Stimulated activated memory B cell treated with anti-CD40 and anti-IgM and Interleukin-4, amounts not matched to agents 10 μg/mL and 1 μg/mL and 100 μg/mL, for 72 hours (primary cell): ENCODE measurements at places on chromosomes 3 and 15.

DNA sequence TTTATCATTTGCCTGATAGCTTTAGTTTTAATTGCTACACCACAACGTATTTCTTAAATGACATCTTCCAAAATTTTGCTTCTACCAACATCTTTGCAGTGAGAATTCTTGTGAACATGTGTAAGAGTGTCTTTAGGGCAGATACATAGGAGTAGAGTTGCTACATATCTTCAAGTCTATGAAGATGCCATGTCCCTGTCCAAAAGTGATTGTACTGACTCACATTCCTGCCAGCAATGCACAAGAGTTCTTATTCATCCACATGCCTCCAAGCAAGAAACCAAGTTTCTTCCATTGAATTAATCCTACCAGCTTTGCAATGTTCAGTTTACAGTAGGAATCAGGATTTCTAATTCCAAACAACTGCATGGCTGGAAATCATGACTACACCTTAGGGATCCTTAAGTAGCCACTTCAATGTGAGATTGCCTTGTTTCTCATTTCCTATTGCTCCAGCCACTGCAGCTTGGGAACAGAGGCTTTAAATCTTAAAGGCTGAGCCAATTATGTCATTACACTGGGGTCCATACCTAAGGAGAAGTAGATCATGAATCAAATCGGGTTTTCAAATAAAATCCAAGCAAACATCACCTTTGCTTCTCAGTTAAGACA lies 44.5 kb downstream of the BCL2L10 start:
- ATAC-seq = no peak

GRCh38 chr3:104069114-104069513 lies 1297.6 kb upstream of the ALCAM start:
- ATAC-seq = no peak

DNA sequence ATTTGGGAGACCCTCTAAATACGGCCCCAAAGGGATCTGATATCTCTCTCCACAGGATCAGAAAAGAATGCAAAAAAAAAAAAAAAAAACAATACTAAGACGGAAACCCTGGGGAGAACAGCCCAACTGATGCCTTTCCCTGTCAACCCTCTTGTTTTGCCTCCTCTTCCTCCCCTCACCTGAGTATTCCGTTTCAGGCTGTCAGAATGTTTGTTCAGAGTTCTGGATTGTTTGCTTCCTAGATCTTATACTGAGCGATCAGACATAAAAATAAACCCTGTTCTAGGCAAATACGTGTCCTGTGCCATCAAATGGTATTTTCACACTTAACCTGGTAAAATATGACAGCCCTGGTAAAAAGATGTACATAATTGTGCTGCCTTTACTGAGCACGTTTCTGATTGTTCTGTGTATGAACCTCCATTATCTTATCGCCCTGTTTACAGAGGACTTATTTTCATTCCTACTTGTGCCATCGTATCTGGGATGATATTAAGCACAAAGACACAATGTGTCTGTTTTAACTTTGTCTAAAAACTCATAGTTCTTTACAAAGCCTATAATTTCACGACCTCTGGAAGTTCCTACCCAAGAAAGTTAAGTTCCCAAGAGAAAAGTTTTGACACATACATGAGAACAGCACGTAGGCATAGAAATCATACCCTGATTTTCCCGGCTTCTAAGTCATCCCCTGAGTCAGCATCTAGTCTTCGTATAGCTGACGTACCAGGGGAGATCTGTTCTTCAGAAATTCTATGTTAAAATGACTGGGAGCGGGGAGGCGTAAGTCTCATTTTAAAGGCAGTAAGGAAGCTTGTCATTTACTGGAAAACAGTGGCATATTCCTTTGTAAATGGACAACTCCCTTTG lies 856 bp downstream of the ZBTB38 start:
- no peak for ATAC-seq

- ATAC-seq = no peak
Observed at GRCh38 chr15:95814908-95815307, 515.6 kb upstream of the NR2F2 start.

GRCh38 chr15:77030048-77030927 lies 35.4 kb downstream of the PSTPIP1 start:
- ATAC-seq = no peak

GRCh38 chr3:65277798-65278197 lies 590.0 kb upstream of the ADAMTS9 start:
- no peak for ATAC-seq

DNA sequence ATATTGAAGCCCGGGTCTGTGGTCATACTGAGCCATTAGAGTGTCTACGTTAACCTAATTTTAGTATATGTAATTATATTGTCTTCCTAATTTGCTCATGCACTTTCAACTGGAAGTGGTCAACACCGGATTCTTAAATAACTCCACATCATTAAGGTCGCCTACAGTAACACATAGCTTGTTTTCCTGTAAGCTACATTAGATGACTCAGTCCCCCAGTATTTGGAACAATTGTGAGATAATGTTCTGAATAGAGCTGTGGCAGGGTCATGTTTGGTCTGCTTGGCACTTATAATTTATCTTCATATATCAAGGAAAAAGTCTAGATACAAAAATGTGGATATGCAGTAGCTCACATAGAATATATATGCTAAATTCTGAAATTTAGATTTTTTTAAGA lies 486.2 kb downstream of the IGSF11 start:
- ATAC-seq = no peak

- ATAC-seq = no peak
Observed at GRCh38 chr3:171876680-171877147, 33.6 kb downstream of the TMEM212 start.

GRCh38 chr3:150079029-150079739 lies 108.5 kb upstream of the PFN2 start:
- no peak for ATAC-seq

DNA sequence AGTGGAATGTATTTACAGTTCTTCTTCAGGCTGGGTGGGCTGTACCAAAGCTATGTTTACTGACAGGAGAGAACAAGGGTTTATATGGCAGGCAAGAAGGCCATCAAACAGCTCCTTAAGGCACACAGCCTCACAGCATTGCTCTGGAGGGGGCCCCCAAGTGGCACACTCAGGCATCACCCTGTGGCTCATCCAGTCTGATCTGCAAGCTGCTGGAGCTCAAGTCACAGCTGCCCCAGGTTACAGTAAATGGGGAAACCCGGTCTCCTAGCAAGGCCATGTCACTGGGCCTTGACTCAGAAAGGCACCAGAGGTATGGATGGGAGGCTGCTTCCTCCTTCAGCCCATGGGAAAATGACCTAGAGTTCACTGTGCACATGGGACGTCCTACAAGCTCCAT lies 67.5 kb downstream of the TFG start:
- peak; percentile 25 for ATAC-seq

- ATAC-seq = peak; percentile 91
Observed at GRCh38 chr3:9932843-9933560, 632 bp upstream of the CRELD1 start.

GRCh38 chr15:30038667-30039523 lies 43.9 kb upstream of the GOLGA8J start:
- ATAC-seq = no peak

DNA sequence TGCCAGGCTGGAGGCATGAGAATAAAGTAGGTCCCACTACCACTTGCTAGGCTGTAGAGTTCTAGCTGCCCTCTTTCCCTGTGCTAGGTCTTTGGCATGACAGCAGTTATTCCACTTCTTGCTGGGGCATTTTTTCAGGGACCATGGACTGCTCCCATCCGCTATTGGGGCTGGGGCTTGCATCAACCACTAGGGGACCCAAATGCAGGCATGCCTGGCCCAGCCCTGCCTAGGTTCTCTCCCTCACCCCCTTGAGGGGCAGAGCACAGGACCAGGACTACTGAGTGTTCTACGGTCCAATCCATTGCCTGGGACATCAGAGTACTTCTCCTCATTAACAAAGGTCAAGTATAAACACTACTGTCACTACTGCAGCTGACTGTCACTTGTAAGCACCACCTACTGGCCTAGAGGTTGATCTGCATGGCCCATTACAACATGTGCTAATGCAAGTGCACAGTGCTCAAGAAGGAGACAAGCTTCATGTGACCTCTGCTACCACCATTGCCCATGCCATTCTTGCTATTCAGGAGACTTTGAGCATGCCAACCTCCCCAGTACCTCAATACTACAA lies 270.5 kb downstream of the MBNL1 start:
- ATAC-seq = no peak

- no peak for ATAC-seq
Observed at GRCh38 chr3:117751651-117752050, 1042.1 kb downstream of the TUSC7 start.

GRCh38 chr3:43468133-43468532 lies 153.7 kb downstream of the ANO10 start:
- ATAC-seq = no peak

- ATAC-seq = no peak
Observed at GRCh38 chr3:182632077-182632393, 161.3 kb upstream of the ATP11B start.

- ATAC-seq = no peak
Observed at GRCh38 chr15:58444658-58445332, 13.0 kb downstream of the LIPC start.

DNA sequence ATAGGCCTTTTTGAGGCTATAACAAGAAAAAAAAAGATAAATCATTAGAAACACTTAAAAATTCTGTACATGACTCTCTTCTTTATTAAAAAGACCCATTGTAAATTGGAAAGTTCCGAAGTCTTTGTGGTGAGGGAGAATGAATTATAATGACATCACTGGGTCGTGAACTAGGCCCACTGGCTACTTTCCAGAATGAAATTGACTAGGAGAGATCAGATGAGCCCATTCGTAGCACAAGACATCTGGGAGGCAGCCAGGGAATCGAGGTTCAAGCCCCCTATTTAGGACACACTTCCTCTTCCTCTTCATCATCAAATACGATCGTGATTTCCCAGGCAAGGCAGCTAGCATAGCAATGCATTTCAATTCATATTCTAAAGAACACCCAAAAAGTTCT lies 889.8 kb upstream of the NR2F2 start:
- ATAC-seq = no peak

GRCh38 chr15:67138891-67139855 lies 73.8 kb downstream of the SMAD3 start:
- ATAC-seq = no peak

- ATAC-seq = no peak
Observed at GRCh38 chr15:101221902-101222301, 29.9 kb downstream of the CHSY1 start.

GRCh38 chr15:89641053-89641452 lies 14.2 kb downstream of the KIF7 start:
- peak; percentile 72 for ATAC-seq

DNA sequence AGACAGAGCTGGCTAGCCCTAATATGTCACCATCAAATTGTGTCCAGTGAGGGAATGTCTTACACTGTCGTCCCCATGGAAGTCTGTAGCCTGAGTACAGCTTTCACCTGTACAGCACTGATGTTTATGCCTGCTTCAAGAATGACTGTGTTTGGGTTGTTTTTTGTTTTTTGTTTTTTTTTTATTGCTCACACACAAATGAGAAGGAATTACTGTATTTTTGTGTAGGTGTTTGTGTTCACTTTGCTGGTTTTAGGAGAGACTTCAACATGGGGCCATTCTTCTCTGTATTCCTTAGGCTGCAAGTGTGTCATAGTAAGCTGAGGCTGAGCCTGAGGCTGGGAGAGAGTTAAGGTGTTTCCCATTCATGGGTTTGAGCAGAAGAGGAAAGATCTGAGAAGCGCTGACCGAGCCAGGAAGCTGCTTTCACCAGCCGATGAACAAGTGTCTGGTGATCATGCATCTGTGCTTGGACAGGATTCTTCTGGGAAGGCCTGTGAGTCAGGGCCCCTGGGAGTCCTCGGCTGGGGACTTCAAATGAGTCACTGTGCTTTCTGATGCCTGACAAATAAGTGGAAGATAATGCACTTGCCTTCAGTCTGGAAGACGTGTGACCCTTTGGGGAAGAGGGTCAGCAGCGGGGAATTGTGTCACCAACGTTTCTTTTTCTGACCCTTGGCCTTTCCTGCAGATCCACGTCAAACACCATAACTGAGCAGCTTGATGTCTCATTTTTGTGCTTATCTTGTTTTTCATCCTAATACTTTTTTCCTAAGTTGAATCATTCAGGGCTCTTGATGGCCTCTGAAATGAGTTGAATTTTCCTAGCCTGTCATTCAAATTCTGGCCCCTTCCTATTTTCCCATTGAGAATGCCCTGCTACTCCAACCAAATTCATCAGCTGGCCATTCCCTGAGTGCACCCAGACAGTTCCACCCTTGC lies 36.7 kb upstream of the ZBTB38 start:
- peak; percentile 75 for ATAC-seq

DNA sequence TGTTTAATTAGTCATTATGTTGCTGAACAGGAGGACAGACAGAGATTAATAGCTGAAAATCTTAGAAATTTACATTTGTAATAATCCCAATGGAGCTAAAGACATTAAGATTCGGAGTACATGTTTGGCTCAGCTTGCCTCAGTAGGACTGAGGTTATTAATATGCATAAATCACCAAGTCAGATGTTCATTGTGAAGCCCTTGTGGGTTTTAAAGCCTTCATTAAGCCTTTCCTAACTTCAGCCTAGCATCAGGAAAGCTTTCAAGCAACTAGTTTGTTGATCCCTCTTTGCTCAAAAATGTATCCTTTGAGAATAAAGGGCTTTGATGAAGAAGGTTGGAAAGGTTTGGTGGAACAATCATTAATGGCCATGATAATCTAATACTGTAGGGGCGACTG lies 178.2 kb upstream of the CGNL1 start:
- ATAC-seq = no peak

DNA sequence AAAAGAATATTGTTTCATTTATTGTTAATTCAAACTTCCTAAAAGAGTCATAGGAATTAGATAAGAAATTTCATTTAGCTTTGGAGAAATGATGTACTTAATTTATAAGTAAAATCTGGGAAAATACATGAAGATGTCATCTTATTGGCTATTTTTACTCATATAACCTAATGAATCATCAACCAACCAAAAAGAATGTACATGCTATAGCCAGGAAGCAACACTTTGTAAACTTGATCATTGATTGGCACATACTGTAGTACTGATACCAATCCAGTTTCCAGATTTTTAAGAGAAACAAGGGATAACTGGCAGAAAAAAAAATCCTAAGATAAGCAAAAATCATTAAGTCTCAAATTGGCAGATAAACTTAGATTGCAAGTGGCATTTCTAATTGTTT lies 207.9 kb upstream of the CDIN1 start:
- no peak for ATAC-seq

GRCh38 chr15:50049871-50050270 lies 69.2 kb downstream of the ATP8B4 start:
- no peak for ATAC-seq

- ATAC-seq = no peak
Observed at GRCh38 chr3:144003051-144003450, 31.4 kb downstream of the DIPK2A start.

DNA sequence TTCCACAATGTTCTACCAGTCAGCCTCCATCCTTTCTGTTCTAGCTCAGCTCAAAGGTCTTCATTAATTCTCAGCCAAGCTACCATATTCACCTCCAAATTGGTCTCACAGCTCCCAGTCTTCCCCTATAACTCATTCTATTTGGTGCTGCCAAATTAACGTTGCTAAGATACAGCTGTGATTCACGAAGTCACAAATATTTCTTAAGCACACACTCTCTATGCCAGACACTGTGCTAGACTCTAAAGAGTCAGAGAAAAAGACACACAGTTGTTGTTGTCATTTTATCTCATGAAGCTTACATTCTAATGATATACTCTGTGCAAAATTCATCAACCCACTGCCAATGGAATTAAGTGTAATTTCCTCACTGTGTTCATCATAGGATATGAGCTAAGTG lies 102.8 kb downstream of the FRMD5 start:
- no peak for ATAC-seq
